ENCODE measurements at places on chromosomes 12 and 14.

GRCh38 chr12:89775063-89775985, 66.7 kb upstream of the ATP2B1 start:
- no peak for DNase-seq

DNA sequence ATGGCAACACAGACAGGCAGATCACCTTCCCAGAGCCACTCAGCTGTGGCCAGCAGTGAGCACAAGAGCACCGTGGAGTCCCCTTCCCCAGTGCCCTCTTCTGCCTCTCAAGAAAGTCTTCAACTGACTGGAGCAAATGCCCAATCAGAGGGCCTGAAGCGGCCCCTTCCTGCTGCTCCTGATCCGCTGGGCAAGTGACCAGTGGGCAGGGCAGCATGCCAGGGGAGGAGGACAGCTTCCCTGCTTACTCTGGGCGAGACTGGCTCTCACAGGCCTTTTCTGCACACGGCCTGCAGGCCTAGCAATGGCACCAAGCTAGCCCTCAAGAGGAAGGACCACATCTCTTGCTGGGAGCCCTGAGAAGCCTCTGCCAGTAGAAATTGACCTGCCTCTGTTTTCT, 890 bp downstream of the KRT71 start:
- no peak for DNase-seq

DNA sequence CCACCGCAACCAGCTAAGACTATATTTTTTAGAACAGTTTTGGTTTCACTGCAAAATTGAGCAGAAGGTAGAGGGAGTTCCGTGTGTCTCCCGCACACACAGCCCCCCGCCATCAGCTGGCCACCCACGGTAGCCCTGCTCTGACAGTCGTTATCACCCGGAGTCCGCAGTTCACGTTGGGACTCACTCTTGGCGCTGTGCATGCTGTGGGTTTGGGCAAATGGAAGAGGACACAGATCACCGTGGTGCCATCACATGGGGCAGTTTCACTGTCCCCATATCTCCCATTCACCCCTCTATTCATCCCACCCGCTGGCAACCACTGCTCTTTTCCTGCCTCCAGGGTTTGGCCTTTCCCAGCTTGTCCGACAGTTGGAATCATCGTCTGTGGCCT, 31.8 kb upstream of the ULK1 start:
- no peak for DNase-seq

DNA sequence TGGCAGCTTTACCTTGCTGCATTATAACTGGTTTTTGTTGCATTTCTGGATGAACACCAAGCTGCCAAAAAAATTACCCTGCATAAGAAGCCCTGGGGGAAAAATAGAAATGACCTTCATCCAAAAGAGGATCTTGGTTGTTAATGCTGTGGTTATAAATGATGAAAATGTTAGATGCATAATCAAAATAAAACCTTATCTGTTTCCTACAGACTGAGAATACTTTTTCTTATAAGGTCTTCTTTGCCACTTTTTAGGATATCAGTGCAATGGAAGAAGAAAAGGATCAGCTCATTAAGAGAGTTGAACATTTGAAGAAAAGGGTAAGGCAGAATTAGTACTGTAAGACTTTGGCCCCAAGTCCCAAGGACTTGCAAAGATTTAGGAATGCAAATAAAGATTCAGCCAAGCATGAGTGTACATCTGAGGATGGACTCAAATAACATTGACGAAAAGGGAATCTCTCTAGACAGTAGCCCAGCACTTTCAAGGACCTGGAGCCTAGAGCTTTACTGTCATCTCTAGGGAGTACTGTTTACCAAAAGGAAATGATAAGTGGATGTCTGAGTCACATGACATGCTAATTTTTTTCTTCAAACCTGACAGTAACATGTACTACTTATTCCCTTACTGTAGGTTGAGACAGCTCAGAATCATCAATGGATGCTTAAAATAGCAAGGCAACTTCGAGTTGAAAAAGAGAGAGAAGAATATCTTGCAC, 10.7 kb downstream of the IFT81 start:
- no peak for DNase-seq

- no peak for DNase-seq
Observed at GRCh38 chr14:37443461-37443860, 151.6 kb downstream of the FOXA1 start.

GRCh38 chr12:3538466-3539030, 47.5 kb downstream of the PRMT8 start:
- DNase-seq = no peak

GRCh38 chr12:121439715-121440114, 39.8 kb downstream of the RNF34 start:
- no peak for DNase-seq

GRCh38 chr12:124240493-124240892, 54.4 kb upstream of the RFLNA start:
- DNase-seq = no peak

All from stimulated activated CD8-positive, alpha-beta memory T cell treated with anti-CD3 and anti-CD28 coated beads, Interleukin-4, amount 100 ng/mL, for 1 hour (primary cell).